ENCODE measurements at places on chromosomes 2 and 18.
A peak's percentile ranks its signal among the peaks of the same experiment; 100 is the strongest.

DNA sequence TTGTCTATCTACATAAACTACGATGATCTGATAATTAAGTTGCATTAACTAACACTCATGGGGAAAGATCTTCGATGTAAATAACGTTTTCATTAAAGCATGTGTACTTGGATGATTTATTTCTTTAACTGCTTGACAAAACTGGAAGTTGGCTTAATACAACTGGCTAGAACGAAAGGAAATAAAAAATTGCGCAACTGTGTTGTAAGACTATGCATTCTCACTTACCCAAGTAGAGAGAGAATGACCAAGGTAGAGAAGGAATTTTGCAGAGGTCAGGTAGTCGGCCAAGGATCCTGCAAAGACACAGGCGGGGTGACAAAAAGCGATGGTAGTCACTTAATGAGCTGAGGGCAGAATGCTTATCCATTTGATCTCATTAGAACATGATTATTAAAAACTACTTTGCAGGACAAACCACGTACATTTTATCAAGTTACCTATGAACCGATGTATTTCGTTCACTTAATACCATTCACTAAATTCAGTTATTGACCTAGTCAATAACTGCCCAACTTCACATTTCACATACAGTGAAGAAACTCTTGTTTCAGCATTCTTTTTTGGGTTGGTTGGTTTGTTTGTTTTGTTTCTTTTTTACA is 900 bp downstream of the SLC40A1 start:
- DNase-seq = no peak

- no peak for DNase-seq
Measured at GRCh38 chr2:24345937-24346336, 14.4 kb downstream of the ITSN2 start.

DNA sequence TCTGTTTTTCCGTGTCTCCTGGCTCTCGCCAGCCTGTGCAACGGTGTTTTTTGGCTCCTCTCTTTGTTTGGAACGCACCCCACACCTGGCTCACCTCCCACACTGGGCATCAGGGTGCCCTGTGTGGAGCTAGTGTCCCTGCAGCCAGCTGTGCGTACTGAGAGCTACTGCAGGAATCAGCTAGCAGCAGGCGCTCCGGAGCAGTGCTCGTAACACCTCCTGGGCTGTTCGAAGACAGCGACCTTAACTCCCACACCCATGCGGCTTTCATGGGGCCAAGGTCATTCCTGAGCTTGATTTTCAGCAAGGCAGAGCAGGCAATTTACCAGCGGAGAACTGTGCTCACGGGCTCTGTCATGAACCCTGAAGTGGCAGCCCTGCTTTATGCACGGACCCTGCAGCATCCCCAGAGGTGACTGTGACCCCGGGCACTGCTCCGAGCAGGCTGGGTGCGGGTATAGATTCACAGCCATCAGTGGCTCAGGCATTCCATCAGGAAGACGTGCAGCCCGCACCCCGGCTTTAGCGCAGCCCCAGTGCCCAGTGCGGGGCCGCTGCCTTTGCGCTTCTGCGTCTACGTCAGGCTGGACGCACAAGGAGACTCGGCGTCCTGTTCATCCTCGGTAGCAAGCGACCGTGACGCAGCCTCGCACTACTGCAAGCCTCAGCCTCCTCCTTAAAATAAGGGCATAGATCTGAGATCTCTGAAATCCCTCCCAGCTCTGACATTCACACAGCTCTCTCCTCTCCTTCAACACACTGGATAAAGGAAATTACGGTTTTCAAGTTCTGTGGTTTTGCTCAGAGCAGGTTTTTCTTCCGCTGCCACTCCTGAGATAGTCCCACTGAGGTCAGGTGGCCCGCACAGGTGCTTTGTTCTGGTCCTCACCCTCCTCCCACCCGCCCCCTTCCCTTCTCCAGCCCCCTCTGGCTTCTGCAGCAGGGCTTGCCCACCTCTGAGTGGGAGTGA is 58.2 kb downstream of the ADI1 start:
- no peak for DNase-seq

DNA sequence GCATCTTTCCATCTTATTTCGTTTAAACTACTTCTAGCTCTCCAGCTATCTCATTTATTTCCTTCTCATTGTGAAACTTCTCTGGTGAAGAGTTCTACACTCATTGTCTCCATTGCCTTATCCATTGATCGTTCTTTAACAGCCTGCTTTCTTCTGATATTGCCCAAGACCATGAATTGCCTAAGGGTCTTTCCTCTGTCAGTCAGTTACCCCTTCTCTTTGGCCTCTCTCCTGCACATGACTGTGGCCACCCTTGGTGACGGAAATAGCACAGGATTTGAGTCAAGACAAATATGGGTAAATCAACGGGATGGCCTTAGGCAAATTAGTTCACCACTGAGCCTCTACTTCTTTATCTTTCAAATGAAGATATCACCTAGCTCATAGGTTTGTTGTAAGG is 26.6 kb downstream of the NHEJ1 start:
- DNase-seq = no peak

DNA sequence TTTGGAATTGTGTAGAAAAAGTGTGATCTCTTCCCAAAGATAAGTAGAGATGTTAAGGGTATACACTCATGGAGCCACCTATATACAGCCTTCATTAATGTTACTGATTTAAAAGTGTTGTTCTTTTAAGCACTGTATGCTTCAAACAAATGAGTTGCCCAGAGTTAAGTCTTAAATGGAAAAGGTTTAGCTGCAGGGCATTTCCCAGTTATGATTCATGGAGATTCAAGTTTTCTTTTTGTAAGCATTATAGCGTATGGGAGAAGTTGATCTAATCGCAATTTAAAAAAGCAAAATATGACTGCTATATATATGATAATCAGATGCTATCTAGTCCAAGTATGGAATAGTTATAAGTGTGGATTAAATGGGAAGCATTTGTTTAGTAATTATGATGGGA is 4.8 kb downstream of the PDK1 start:
- DNase-seq = no peak

- no peak for DNase-seq
Measured at GRCh38 chr18:74520096-74520833, 14.0 kb upstream of the CNDP1 start.

- peak; percentile 9 for DNase-seq
Measured at GRCh38 chr2:54524226-54524991, 68.3 kb downstream of the SPTBN1 start.

GRCh38 chr2:162295009-162295408 is 23.5 kb downstream of the IFIH1 start:
- no peak for DNase-seq

Data from stimulated activated CD8-positive, alpha-beta memory T cell treated with anti-CD3 and anti-CD28 coated beads, Interleukin-15, amount 100 ng/mL, for 48 hours (primary cell).